Myocyte (in vitro differentiated cells): ENCODE measurements at places on chromosomes 4 and X.

DNA sequence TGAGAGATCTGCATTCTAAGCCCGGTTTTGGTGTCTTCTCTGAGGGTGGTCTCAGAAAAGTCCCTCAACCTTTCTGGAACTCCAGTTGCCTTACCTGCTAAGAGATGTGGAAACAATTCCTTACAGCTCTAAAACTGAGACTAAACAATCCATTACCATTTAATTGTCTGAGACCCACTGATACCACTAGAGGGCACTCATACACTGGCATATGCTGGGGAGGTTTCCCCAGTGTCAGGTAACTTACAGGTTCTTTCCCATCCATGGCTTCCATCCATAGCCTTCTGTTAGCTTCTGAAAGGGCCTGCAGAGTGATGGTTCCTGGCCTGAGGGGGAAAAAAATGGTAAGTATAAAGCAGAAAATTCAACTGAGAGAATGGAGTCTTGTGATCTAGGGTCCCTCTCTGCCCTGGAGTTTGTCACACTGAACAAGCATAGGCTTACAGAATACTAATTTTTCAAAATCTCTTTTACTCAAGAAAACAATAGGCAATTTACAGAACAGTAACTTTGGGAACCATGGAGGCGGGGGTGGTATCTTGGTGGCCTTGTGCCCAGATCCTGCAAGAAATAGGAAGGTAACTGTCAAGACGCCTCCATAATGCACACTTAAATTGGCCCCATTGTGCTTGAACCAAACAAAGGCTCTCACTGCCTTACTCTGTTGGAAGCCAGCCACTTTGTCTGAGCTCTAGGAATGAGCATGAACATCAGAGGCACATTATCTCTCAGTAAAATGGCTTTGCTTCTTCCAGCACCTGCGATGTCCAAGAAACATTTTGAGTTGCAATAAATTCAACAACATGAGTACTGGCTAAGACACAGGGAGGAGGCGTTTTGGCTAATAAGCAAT lies 236.1 kb downstream of the OPHN1 start:
- peak; percentile 50 for DNase-seq

DNA sequence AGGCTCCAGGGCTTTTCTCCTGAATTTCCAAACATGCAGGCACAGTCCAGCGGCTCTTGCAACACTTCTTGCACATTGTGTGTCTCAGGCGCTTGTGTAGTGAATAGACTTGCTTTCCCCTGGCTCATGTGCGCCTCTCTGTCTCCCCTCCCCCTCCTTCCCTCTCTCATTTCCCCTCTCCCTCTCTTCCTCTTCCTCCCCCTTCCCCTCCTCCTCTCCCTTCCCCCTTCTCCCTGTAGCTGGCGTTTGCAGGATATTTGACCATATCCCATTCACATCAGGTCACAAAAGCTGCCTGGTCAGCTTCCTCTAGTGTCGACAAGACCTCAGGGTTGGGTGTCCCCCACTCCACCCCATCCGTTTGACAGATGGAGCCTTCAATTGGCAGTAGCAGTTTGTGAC lies 2.4 kb downstream of the CHST7 start:
- no peak for DNase-seq

GRCh38 chr4:134470544-134470943 lies 269.0 kb upstream of the PABPC4L start:
- DNase-seq = peak; percentile 38

DNA sequence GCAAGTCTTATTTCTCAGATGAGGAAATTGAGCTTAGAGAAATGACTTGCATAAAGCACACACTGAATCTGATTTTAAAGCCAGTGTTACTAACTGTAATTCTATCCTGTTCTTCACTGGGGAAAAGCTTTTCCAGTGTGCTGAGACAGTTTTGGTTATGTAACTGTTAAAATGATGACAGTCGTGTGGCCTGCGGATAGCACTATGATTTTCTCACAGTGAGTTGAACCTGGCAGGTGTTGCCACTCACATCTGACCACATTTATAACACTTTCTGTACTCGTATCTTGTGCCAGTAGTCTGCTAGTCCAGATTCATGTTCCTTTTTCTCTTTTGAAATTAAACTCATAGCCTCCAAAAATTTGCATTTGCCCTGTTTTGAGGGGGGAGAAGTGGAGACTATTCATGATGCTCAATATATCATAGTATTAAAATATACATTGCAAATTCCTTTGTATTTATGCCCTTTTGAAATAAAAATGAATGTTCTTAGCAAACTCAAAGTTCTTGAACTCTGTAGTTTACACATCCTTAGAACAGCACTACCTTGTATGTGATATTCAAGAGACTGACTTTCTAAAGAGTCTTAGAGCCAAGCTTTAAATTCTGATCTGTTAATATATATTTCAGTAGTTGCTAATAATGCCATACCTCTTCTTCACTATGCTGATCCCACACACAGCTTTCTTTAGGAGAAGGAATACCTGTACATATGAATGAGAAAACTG lies 132.3 kb downstream of the PDLIM5 start:
- DNase-seq = peak; percentile 27

DNA sequence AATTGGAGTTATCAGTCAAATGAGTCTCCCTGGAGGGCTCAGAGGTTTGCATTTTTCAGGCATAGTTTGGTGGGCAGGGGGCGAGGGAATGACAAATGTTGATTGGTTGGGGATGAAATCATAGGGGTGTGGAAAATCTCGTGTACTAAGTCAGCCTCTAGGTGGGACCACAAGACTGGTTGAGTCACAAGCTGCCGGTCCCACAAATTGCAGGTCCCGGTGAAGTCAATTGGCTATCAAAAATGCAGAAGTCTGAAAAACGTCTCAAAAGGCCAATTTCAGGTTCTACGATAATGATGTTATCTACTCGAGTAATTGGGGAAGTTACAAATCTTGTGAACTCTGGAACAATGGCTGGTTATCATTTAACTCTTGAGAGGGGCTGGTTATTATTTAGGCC lies 98.8 kb upstream of the DHX15 start:
- DNase-seq = no peak

DNA sequence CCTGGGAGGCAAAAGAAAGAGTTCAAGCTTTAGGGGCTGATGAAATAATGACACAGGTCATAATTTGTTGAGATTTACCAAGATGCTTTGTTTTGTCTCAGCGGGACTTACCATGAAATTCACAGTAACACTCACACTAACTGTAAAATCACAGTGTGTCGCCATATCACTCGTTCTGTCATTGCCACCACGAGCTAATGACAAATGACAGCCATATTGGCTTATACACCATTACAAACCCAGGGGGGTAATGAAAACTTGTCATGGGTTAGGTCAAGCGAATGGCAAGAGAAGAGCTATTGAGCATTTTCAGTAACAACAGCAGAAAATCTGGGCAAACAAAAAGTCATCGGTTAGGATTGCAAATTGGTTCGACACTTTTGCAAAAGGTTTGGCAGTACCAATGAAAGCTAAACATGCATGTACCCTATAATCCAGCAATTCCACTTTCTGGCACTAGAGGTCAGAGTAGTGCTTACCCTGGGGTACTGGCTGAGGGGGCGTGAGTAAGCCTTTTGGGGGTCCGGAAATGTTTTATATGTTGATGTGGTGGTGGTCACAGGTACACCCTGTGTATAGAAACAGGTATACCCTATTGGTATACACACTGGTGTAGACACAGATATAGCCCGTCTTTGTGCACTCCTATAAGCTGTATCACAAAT lies 83.9 kb upstream of the RAI2 start:
- DNase-seq = peak; percentile 1

- no peak for DNase-seq
Measured at GRCh38 chr4:93066749-93067148, 761.8 kb upstream of the ATOH1 start.

GRCh38 chr4:73856518-73856917 lies 3.4 kb downstream of the PF4V1 start:
- DNase-seq = peak; percentile 39

- DNase-seq = no peak
Measured at GRCh38 chr4:168272488-168272887, 46.1 kb downstream of the DDX60 start.

- DNase-seq = peak; percentile 55
Measured at GRCh38 chr4:112321776-112322684, 24.9 kb downstream of the ALPK1 start.

GRCh38 chr4:140255467-140255866 lies 101.5 kb upstream of the MAML3 start:
- no peak for DNase-seq

DNA sequence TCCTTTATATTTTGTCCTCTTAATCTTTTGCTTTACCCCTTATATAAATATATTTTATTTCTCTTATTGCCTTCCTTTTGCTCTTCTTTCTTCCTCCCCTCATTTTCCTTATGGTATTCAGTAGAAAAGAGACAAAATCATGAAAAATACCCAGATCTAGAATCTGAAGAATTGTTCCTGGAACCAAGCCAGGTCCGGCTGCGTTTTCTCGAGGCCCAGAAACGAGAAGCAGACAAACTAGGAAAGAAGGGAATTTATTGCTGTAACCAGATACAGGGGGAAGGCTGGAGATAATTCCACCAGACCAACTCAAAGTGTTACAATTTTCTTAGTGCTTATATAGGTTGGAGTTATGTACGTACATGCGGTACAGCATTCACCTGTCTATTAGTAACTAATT lies 328.7 kb downstream of the GABRG1 start:
- no peak for DNase-seq

DNA sequence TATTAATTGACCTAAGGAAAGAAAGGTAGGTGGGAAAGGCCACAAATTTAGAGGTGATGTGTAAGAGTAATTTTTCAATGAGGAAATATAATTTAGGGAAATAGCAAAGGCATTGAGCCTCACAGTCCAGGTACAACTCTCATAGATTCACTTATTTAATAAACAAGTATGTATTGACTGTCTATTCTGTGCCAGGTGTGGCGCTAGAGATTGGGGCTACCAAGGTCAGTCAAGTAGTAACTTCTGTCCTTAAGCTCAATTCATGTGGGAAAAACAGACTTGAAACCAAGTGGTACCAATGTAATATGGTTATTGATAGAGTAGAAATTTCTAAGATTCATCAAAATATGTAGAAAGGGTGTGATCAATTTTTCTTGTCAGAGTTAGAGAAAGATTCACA lies 257.5 kb downstream of the C4orf33 start:
- no peak for DNase-seq

DNA sequence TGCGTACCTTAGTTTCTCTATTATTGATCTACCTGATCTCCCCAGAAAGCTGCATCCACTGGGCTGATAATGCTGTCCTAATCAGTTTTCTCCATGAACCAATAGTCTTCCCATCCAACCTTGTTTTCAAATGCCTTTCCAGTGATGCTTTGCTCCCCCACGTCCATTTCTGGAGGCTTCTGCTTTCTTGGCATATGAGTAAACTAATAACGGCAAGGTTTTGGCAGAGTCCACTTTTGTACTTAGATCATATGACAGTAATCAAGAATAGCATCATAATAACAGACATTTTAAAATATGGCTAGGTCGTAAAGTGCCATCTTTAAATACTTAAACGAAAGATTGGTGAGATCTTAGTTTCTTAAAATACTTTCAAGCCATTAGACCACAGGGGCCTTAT lies 38.4 kb upstream of the FAM9B start:
- DNase-seq = no peak

GRCh38 chrX:136019226-136019625 lies 34.0 kb downstream of the SLC9A6 start:
- no peak for DNase-seq

DNA sequence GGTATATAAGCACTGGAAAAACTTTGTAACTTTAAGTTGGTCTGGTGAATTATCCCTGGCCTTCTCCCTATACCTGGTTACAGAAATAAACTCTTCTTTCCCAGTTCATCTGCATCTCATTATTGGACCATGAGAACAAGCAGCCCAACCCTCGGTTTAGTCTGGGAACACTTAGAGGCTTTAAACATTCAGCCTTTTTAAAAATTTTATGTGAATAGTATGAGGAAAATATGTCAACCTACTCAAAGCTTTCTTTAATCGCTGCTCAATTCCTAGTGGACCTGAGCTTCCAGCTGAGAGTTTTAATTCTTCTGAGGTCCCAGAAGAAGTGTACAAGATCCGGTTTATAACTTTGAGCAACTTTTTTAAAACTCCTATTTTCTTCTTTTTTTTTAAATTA lies 358.6 kb upstream of the NOCT start:
- DNase-seq = no peak
